ENCODE measurements at places on chromosomes 1 and 21.

GRCh38 chr1:160206036-160206389 is 829 bp downstream of the PEA15 start:
- DNase-seq: peak; percentile 55

GRCh38 chr1:31505911-31506497 is 70.3 kb upstream of the TINAGL1 start:
- DNase-seq: peak; percentile 64

- no peak for DNase-seq
Observed at GRCh38 chr1:221632072-221632471, 109.8 kb downstream of the DUSP10 start.

DNA sequence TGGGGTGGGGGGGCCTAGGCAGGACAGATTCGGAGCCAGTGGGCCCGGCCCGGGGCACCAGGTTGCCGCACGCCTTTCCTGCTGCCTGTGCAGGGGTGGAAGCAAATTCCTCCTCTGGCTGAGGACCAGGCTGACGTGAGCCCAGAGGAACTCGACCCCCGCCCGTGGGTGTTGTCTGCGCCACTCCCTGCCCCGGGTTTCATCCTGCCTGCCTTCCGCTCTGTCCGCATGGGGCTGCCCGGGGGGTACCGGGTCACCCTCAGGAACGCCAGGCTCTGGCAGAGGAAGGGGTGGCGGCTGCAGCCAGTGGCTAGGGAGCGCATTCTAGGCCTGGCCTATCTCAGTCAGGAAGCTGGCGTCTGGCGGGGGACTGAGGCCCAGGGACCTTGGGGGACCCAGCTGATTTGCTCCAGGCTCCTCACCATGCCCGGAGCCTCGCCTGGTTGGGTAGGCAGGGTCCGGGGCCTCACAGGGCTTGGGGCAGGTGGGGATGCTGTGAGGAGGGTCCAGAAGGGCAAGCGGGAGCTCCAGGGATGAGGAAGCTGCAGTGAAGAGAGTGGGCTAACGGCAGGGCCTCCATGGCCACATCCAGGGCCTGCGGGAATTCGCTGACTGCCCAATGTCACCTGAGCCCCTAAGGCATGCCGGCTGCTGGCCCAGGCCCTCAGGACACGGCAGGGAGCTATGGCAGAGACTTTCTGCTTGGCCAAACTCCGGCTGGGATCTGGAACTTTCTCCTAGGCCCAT is 2.4 kb upstream of the IBA57 start:
- DNase-seq: peak; percentile 56

DNA sequence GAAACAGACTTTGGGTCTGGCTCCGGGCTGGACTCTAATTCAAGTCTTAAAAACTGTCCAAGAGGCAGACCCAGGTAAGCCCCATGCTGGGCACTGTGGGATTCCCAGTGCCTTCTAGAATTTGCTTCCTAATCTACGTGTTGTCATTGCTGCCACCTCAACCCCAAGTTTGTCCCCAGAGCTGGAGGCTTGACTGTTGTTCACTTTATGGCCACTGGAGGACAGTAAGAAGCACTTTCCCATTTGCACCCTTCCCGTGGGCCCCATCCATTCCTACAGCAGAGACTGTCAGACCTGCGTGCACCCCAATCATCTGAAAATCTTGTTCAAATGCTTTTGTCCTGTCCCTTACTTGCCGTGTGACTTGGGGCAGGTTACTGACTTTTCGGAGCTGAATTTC is 29.4 kb upstream of the VASH2 start:
- no peak for DNase-seq

- no peak for DNase-seq
Observed at GRCh38 chr1:225442123-225442505, 14.3 kb upstream of the LBR start.

DNA sequence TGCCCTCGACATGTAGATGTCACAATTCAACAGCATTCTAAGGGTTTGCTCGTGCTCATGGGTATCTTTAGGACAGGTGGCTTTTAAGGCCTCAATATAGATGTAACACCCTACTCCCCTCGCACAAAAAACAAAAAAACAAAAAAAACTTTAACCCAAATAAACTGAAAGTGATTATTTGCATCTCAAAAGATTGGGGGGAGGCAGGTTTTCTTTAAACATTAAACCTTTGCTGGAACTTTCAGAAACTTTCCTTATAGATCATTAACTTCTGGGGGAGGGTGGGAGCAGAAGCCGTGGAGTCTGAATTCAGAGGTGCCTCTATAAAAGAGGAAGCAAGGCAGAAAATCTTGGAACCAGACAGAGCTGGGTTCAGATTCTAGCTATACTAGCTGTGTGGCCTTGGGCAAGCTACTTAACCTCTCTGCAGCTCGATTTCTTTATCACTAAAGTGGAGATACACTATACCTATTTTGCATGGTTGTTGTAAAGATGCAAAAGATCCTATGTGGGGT is 3.2 kb upstream of the KIAA1614 start:
- no peak for DNase-seq

GRCh38 chr21:29224006-29224405 is 74.7 kb upstream of the BACH1 start:
- DNase-seq: no peak

- no peak for DNase-seq
Observed at GRCh38 chr1:173733912-173734311, 19.1 kb downstream of the KLHL20 start.

DNA sequence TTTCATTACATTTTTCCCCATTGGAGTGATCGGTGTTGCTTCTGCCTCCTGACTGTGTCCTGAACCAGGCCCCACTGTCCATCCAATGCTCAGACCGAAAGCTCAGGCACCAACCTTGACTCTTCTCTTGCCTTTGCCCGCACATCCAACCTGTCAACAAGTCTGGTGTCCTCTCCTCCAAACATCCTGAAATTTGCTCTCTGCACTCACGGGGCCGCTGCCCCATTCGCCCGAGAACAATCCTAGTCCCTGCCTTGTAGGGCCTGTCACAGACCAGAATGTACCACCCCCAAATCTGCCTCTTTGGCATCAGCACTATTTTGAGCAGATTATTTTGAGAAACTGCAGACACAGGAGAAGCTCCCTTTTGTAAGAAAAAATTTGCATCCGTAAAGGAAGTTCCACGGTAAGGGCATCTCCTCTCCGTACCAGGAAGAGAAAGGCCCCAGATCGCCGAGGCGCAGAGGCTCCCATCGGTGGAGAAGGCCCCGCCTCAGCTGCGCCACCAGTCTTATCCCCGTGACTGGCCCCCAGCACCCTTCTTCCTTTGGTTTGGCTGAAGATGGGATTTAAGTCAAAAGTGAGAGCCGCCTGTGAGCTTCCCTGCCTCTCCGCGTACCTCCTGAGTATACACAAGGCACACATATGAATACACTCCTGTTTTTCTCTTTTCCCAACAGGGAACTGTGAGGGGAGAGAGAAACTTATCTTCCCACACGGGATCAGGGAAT is 7.1 kb downstream of the MORN1 start:
- no peak for DNase-seq

- DNase-seq: no peak
Observed at GRCh38 chr1:86567341-86567740, 20.5 kb downstream of the CLCA4 start.

DNA sequence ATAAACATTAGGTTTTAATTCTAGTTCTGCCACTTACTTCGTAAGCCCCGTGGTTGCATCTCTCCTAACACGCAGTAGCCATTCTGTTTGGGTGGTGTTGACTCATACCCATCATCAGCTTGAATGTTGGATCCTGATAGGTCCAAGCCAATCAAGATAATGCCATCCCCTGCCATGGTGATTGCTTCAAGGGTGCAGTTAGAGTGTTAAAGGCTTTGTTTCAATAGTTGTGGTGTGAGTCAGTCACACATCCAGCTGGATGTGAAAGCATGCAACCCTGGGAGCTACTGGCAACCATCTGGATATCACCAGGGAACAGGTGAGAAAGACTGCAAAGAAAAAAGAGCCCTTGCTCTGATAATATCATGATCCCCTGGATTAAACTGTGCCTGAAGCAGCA is 69.1 kb downstream of the OMA1 start:
- no peak for DNase-seq

- DNase-seq: no peak
Observed at GRCh38 chr1:18249631-18250030, 142.0 kb downstream of the IGSF21 start.

GRCh38 chr1:180343921-180344769 is 114.1 kb downstream of the LHX4 start:
- DNase-seq: peak; percentile 33

DNA sequence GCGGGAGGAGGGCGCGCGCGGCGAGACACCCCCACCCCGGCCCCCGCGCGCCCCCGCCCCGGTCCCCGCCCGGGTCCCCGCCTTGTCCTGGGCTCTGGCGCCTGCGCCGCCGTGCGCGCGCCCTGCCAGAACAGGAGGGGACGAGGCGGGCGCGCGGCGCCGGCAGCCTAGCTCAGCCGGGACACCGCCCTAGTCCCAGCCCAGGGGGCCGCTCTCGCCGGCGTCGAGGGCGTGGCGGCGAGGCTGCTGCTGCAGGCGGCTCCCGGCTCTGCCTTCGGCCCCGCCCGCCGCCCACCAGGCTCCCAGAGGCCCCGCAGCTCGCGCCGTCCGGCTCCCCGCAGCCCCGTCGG is at the start of gene RCAN3:
Gene RCAN3, plus strand, starts transcription at position 128 of the 350 bp plus-strand sequence. CDS start 11,537 bp downstream, outside the sequence.
- DNase-seq: peak; percentile 88

- DNase-seq: no peak
Observed at GRCh38 chr21:44648557-44649311, 2.5 kb downstream of the KRTAP10-11 start.

DNA sequence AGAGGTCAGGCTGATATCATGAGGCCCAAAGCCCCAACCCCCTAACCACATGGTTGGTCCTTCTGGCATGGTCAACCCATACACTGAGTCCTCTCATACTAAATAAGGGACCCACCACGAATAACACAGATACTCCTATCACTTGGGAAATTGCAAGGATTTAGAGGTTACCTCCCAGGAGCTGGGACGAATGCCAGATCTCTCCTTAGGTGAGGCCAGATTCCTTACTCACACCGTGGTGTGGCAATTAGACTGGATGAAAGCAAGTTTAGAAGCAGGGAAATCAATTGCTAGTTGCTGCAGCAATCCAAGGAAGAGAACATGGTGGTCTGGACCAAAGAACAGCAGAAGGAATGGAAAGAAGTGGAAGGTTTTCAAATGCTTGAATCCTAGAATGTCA is 60.1 kb downstream of the IER5 start:
- DNase-seq: no peak

GRCh38 chr1:63329621-63330330 is 7.4 kb downstream of the FOXD3 start:
- DNase-seq: no peak

- DNase-seq: no peak
Observed at GRCh38 chr1:15231714-15232201, 15.3 kb upstream of the FHAD1 start.

- peak; percentile 5 for DNase-seq
Observed at GRCh38 chr1:4375812-4376211, 278.6 kb upstream of the AJAP1 start.

DNA sequence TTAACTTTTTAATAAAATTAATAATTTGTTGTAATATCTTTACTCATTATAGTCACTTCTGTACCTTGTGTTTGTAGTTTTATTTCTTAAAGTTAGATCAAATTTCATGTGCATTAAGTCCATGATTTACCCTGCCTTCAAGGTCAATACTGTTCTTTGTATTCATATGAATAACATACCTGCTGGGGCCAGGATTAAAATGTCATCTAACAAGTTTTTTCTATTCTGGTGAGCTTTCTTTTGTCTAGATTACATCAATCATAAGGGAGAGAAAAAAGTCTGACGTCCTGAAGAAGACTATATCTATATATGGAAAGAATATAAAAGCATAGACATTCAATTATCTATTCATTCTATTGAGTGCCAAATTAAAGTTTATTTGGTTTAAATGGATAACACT is 232.6 kb downstream of the COL11A1 start:
- DNase-seq: no peak

DNA sequence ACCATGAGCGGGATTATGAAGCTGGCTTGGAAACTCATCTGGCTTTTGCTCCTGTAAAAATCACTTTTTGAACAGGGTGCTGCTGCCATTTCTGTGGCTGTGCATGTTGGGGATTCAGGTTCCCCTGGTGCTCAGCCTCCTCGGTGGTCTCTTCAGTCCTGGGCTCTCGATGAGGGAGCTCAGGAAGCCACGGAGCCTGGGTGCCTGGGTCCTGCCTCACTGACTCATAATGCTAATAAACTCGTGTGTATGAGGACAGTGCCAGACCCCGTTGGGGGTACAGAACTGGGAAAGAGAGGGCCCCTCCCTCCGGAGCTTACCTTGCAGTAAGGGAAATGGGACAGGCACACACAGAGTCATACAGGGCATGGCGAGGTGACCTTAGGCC is 5.8 kb downstream of the COQ8A start:
- DNase-seq: no peak

DNA sequence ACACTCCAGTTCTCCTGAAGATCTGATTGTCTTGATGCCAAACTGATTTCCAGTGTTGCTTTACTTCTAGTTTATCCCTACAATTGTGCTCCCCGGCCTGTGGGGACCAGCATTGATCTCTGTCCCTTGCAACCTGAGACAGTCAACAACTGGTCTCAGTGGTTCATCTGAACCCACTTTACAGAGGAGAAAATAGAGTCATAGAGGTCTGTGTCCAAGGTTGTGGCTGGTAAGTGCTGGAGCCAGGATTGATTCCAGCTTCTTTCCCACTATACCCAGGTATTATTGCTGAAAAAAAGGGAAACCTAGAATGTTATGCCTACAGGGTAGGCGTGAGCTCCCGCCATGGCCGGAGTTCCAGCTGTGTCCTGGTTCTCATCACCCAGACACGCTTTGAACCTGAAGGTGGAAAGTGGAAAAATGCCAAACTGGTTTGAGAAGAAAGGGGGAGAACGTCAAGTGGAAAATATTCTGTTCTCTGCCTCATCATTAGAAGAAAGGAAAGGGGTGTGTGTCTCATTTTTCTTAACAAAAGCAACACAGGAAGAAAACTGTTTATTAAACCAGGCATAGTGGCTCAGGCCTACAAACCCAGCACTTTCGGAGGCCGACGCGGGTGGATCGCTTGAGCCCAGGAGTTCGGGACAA is 60.7 kb upstream of the ITPKB start:
- DNase-seq: no peak

DNA sequence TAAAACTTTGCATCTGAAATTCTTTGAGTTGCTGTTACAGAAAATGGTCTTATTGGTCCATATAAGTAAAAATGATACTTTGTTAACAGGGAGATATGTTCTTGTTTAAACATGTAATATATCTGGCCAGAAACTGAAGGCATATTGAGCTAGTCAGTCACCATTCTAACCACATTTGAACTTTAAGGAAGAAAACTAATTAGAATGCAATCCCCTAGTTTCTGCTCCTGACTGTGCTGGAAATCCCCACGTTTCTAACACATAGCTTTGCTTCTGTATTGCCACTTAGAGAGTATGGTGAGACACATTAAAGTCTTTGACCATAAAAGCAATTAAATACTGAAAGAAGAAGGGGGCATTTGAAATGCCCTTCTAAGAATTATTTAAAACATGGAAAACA is 32.1 kb upstream of the HIVEP3 start:
- DNase-seq: no peak

GRCh38 chr1:39105061-39105840 is 79.1 kb downstream of the NDUFS5 start:
- peak; percentile 89 for DNase-seq

GRCh38 chr1:228002792-228003191 is 4.0 kb upstream of the WNT3A start:
- DNase-seq: no peak

- no peak for DNase-seq
Observed at GRCh38 chr1:9873992-9874391, 36.1 kb downstream of the CTNNBIP1 start.
